ENCODE measurements at places on chromosomes 7 and 10.

- no peak for DNase-seq
These were observed 42.1 kb downstream of the TMEM178B start for GRCh38 chr7:141115965-141116364.

DNA sequence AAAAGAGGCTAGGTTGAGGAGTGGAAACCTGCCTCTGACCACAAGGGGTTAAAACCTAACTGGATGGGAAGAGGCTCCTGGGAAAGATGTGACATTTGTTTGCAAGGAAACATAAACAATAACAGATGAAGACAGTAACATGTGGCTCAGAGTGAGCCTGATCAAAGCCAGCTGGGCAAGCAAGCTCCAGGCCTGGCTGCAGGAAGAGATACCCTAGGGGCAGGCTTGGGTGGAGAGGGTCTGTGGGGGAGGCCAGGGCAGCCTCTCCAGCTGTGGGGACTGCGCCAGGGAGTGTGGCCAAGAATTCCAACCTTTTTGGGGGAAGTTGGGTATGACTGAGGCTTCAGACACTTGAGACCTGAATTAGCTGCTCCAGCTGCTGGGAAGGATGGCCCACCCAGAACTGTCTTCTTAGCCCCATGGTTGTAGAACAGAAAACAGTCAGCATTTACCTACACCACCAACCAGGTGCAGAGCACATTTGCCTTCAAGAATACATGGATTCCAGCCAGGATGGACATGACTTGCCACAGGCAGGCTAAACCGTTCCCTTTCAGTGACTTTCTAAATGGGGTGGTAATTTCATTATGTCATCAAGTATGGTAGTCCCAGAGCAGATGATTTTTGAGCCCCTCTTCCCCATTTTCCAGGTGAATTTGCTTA lies 10.4 kb upstream of the FAM170B start:
- no peak for DNase-seq

DNA sequence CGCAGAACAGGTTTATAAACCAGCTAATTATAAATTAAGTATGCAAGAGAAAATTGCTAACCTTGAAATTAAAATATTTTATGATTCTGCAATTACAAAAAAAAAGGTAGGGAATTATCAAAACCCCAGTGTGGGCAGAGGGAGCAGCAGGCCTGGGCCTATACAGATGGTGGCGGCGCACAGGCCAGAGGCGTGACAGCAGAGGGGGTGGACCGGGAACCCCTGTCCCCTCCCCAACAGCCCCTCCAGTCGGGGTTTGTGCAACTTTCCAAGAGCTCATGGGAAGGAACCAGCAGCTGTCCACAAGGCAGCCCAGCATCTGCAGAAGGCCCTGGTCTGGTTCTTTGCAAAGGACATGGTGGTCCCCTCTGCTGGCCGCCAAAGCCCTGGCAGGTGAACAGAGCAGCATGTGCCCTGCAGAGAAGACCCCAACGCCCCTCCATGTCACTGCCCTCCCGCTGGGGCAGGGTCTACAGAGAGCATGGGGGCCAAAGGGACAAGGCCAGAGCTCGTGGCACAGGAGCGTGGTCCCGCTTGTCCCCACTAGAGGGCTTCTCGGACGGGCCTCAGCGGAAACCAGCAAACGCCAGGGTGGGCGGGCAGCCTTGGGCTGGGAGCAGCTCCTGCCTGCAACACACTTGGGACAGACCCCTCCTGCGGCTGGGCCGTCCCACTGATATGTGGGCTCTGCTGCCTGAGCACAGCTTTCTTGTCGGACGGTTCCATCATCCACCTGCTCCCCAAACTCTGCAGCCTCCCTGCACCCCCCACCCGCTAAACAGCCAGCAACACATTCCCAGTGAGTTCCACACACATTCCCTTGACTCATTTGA lies 75.1 kb downstream of the EBF3 start:
- DNase-seq: no peak

DNA sequence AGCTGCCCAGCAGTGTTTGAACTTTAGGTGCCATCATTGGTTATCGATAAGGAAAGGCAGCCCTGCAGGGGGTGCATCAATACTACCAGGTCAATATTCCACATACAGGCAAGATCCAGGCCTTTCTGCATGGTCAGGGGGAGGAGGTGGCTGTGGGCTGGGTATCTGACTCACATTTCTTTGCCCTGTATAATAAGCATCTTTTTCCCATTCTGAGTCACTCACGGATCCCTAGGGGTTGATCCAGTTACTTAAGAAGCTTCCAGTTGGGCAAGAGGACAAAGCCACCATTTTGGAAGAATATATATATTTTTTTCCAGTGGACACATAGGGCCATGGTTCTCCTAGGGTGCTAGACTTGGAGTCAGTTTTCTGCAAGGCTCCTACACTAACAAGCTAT lies 114.2 kb upstream of the HABP2 start:
- DNase-seq: no peak

- no peak for DNase-seq
These were observed 34.4 kb downstream of the CALD1 start for GRCh38 chr7:134813663-134814396.

DNA sequence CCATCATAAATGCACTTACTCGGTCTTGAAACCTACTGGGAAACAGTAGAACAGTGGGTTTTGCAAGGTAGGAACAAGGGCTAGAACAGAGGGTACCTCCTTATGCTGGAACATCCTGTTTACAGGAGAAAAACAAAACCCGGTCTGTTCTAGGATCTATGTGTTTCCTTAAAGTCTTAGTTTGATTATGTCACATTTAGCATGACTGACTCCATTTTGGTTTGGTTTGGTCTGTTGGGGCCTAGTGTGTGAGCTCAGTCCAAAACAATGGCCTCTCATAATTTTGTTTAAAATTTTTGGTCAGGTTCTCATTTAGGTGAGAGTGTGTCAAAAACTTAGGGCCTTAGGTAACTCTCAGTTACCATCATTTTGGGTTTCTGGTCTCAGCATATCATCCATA lies 96.3 kb upstream of the TRIM24 start:
- no peak for DNase-seq

DNA sequence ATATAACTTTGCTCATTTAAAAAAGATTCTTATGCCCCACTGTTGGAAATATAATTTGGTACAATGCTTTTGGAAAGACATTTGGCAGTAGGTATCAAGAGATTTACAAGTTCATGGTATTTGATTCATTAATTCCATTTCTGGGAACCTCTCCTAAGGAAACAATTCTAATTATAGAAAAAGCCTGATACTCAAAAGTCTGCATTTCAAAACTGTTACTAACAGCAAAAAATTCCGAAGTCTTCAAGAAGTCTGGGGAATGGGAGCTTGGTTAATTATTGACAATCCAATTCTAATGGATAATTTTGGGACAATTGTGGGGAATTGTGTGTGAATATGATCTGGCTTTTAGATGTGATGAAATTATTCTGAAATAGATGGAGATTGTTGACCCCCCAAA lies 59.6 kb downstream of the HDAC9 start:
- DNase-seq: no peak

DNA sequence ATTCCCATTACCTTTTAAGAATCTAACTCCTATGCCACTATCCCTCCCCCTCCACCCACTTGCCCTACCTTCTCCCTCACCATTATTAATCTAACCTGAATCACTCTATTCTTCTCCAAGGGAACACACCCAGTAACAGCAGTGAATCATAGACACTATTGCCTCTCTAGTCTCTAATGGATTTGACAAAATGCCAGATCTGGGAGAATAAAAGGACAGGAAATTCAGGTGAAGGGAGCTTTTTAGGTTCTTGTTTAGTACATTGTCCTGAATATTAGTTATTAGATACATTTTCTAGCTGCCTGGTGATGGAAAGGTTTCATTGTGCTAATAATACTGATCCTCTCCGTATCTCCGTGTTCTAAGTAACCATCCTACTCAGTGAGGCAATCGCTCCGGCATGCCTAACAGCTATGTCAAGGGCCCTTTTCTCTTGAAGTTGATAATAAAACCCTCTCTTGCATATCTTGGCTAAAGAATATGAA lies 4.1 kb upstream of the SFR1 start:
- DNase-seq: no peak

DNA sequence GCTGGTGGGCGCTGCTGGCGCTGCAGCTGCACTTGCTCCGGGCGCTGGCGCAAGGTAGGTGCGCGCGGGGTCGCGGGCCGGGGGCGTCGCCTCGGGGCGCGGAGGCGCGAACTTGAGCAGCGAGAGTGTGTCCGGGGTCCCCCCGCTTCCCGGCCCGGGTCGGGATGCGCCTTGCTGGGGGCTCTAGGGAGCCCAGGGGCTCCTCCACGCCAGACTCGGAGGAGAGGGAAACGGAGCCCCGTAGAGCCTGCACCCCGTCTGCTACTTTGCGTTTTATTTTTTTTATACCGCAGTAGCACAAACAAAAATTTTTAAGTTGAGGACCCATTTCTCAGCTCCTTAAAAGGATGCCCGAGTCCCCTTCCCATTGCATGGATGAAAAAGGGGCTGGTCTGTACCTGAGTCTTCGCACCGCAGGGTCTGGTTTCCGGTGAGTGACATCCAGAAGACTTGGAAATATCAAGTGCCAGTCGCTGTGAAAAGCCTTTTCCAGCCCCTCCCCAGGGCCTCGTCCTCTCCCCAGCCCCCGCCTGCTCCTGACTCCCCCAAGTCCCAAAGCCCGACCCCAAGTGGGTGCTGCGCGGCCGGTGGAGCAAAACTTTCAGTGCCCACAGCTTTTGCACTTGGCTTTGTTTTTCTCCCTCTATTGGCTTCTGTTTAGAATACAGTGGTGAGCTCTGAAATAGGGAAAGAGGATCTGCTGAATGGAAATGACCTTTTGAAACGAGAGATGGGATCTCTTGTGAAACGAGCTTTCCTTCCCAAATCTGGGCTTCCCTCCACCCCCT lies 973 bp downstream of the SDK1 start:
- no peak for DNase-seq

- no peak for DNase-seq
These were observed 29.0 kb downstream of the ATOH7 start for GRCh38 chr10:68202960-68203353.

DNA sequence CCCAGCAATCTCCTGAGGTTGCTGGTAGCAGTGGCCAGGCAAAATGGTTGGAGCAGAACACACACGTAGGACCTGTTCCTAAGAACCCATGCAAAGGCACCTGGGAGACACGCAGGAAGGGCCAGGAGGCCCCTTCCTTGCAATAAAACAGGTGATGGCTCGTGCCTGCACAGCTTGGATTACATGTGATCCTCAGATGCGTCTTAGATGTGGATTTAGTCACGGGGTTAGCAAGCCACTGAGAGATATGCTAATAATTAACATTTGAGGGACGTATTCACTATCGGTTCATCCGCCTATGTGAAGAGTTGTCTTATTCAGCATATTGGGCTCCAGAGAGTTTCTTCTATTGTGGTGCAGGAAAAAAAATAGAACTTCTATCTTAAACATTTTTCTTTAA lies 4.6 kb upstream of the RHEB start:
- no peak for DNase-seq

DNA sequence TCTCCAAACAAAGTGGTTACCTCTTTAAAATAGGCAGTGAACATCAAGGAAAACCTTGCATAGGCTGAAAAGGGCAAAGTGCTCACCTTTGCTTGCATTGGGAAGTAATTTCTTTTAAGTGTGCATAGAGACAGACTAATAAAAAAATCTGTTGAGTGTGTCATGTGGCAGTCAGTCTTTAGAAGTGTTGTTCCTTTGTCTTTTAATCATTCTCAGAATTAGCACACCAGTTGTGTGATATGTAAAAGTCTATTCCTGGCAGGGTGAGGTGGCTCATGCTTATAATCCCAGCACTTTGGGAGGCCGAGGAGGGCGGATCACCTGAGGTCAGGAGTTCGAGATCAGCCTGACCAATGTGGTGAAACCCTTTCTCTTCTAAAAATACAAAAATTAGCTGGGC lies 117.0 kb downstream of the INSYN2A start:
- no peak for DNase-seq

DNA sequence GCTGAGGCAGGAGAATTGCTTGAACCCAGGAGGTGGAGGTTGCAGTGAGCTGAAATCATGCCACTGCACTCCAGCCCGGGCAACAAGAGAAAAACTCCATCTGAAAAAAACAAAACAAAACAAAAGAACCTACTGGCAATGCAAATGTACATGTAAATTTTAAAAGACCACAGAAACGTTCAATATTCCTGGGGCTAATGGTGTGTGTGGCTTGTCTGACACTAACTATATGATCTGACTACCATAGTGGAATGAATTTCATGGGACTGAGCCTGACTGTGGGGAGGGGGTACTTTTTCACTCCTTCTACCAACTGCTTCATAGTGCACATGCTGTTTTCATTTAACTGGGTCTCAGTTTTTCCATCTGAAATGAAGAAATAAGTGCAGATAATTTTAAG lies 69.6 kb downstream of the ITPRID1 start:
- DNase-seq: no peak

DNA sequence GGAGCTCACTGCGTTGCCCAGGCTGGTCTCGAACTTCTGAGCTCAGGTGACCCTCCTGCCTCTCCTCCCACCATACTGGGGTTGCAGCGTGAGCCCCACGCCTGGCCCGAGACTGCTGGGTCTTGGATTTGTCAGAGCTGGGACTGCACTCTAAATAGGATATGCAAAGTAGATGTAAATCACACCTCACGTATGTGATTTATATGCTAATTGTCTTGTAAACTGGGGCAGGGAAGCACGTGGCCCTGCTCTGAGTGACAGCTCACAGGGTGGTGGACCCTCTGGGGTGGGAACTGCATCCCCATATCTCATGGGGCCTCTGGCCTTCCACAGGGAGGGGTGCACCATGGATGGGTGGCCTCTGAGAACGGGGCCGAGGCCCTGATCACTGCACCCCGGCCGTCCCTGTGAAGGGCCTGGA lies 34.1 kb downstream of the GET4 start:
- no peak for DNase-seq

DNA sequence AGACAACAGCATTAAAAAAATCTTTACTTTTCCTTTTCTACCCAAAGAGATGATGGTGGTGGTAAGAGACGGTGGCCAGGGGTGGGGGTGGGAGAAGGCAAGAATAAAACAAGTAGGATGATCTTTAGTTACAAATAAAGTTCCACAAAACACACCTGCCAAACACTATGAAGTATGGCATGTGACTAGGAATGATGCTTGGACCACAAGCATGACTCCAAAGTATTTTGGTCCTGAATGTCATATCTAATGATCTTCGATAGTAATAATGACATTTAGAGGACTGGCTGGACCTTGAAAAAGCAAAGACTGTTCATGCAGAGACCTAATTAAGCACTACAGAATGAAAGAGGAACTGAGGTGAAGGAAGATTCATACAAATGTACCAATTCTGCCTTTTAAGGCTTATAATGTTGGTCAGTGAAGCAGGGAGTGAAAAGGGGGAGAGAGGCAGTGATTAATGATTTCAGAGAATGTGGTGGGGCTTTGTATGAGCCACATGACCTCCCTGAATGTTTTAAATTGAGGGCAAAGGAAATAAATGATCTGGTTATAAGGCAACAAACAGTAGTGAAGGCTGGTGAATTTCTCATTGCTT lies 29.6 kb upstream of the DKK1 start:
- DNase-seq: no peak

GRCh38 chr10:27446091-27446918 lies 57.8 kb upstream of the RAB18 start:
- DNase-seq: no peak

Data from CMK (cell line).